Pancreas (tissue), 10 donors: ENCODE measurements at places on chromosomes 7 and 10. TPM values are rescaled to one million over a fixed set of nuclear protein-coding genes. Genes with fewer than 3 reads are reported as not detected.

Gene UCN3
- 45.7 TPM for polyA plus RNA-seq

Gene MYH16
- not detected for polyA plus RNA-seq

Gene PDE6C
- not detected for polyA plus RNA-seq

Gene CPED1
- polyA plus RNA-seq: 0.57 TPM

Gene TUBAL3
- polyA plus RNA-seq: 0.08 TPM

Gene C10orf62
- 0.12 TPM for polyA plus RNA-seq
